ENCODE measurements at places on chromosomes 2 and 18. TPM values are rescaled to one million over a fixed set of nuclear protein-coding genes. Genes with fewer than 3 reads are reported as not detected.
A peak's percentile ranks its signal among the peaks of the same experiment; 100 is the strongest.

GRCh38 chr2:185291035-185291647 lies 447.5 kb upstream of the FSIP2 start:
- DNase-seq, result peak; percentile 6

DNA sequence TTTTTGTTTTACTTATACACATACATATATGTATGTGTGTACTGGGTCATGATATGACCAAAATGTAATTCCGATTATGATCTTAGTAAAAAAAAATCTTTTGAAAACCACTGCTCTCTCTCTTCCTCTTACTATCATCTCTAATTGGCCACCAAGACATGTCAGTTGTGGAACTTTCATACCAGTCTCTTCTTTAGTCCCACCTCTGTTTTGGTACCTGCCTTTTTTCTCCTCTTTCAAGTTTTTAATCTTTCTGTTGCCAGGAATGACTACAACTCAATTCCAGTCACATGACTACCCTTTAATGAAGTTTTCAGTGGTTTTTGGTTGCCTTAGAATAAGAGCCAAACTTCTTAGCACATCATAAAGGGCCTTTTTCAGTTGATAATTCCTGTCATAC lies 17.1 kb downstream of the RBM44 start:
- no peak for DNase-seq

DNA sequence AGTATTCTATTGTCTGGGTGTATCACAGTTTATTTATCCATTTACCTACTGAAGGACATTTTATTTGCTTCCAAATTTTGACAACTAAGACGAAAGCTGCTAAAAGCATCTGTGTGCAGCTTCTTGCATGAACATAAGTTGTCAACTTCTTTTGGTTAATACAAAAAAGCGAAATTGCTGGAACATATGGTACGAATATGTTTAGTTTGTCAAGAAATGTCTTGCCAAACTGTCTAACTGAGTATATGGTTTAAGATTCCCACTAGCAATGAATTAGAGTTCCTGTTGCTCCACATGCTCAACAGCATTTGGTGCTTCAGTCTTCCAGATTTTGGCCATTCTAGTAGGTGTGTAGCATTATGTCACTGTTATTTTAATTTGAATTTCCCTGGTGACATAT lies 372.3 kb upstream of the NRXN1 start:
- DNase-seq, result no peak

DNA sequence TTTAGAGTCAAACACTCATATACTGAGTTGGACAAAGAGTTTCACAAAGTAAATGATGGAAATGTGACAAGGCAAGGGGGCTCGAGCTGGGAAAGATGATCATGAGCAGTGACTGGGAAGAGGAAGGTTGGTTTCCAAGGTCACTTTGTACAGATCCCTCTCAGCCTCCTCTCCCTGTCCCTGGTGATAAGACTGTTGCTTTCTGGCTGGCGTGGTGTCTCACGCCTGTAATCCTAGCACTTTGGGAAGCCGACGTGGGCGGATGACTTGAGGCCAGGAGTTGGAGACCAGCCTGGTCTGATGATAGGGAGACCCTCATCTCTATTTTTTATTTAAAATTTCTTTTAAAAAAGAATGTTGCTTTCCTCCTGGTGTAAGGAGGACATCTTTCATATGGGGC lies 86.6 kb upstream of the STPG4 start:
- no peak for DNase-seq

GRCh38 chr2:240995041-240996021 lies 3.1 kb upstream of the SNED1 start:
- no peak for DNase-seq

- DNase-seq, result no peak
Measured at GRCh38 chr2:126792186-126792585, 106.5 kb upstream of the TEX51 start.

DNA sequence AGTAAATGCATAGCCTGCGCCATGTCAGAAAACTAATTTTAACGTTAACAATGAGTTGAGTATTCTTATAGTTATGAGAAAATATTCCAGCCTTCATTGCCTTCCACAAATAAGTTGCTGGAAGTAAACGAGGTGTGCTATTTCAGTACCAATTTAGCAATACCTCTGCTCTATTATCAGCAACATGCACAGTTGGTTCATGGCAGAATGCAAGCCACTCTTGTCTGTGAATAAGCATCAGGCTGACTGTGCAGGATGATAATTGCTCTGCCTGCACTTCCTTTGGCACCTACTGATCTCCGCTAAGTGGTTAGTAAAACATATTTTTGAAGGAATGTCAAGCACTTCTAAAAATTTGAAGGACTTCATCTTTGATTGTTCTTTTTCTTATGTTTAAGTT lies 261.9 kb upstream of the SIX3 start:
- DNase-seq, result no peak

- DNase-seq, result no peak
Measured at GRCh38 chr2:177753682-177754491, 318.7 kb downstream of the PDE11A start.

DNA sequence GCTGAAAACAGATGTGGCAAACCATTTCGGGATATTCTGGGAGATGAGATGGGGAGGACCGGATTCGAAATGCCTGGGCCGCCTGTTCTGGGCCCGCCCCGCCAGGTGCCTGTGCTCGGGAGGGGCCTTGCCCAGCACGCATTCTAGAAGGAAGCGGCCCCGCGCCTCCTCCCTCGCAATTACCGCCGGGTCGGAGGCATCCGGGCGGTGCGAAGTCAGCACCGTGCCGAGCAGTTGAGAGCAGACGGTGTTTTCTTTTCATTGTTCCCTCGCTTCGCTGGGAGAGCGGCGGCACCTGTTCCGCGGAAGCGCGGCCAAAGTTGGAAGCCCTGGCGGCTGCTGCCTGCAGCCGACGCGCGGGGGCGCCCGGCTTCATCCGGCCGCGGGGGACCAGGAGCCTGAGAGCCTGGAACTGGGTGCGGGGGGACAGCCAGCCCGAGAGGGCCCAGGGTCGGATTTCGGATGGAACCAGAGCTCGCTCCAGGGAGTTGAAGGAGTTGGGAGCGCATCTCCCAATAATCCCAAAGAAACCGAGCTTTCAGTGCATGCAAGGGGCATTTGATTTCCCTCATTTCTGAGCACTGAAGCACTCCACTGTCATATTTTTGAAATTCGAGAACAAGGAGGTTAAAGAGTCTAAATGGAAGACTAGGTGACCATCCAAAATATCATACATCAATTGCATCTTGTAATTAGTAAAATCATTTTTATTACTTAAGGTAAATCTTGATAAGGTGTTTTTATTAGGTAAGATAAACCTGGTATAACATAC lies 241.8 kb upstream of the RAB12 start:
- DNase-seq, result peak; percentile 29

GRCh38 chr2:230874876-230875275 lies 10.1 kb downstream of the ITM2C start:
- DNase-seq, result no peak

- DNase-seq, result no peak
Measured at GRCh38 chr2:48799601-48800000, 44.1 kb upstream of the LHCGR start.

DNA sequence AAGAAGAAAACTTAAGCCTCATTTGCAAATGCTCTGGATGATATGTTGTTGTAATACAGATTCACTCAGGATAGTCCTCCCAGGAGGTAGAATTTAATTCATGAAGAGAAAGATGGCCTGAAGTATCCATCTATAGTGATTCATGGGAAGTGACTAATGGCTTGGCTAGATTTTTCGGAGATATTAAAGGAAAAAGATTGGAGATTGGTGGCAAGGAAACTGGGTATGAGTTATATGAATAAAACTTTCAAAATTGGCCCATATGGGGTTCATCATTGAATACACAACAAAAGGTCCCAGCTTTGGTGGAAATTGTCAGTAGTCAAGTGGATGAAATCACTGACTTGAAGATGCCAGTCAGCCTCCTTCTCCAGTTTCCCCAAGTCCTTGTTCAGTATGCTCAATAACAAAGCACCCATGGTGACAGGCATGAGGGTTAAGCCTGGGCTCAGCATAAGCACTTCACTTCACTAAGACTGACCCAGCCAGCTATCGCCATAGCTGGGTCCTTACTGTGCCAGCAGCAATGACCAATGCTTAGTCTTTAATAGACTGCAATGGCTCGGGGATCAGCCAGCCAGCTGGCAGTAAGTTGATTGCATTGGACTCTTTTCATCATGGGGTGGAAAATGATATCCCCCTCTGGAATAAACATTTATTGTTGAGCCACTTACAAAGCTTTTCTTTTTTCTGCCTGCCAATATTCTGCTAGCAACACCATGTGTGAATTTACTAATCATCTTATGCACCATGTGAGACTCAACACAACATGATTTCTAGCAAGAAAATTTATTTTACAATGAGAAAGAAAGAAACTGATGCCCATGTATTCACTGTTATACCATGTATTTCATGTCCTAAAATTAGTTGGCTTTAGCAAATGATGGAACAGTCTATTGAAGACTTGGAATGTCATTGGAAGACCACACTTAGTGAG lies 176.6 kb upstream of the TACR1 start:
- DNase-seq, result no peak

DNA sequence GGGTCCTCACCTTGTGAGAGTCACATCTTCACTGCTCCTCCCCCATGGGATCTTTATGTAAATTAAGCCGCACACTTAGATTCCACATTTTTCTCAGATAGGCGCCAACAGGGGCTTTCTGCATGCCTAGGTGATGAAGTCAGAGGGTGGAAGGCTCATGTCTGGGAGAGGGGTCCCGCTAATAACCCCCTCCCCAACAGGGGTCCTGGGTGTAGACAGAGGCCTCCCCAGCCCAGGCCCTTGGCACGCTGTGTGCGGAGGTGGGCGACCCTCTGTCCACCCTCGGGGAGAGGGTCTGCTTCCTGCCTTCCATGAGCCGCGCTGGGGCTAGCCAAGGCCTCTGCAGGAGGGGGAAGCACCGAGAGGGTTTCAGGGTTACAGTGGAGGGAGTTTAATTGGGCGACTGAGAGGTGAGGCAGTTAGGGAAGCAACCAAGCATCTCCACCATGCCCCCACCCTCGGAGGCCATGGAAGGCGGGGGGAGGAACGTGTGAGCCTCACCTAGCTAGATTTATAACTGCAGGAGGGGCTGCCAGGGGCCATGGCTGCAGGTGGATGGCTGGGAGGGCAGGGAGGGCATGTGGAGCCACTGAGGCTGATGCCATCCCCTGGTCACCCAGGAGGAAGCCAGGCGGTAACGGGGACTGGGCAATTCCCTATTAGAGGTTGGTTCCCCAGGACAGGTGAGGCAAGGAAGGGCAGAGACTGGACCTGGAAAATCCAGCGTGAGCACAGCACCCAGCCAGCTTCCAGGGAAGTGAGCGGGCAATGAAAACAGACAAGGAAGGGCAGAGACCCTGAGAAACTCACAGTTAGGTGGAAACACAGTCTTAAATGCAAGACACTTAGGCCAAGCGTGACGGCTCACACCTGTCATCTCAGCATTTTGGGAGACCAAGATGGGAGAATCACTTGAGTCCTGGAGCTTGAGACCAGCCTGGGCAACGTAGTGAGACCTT lies 7.7 kb upstream of the PXDN start:
- DNase-seq, result no peak

DNA sequence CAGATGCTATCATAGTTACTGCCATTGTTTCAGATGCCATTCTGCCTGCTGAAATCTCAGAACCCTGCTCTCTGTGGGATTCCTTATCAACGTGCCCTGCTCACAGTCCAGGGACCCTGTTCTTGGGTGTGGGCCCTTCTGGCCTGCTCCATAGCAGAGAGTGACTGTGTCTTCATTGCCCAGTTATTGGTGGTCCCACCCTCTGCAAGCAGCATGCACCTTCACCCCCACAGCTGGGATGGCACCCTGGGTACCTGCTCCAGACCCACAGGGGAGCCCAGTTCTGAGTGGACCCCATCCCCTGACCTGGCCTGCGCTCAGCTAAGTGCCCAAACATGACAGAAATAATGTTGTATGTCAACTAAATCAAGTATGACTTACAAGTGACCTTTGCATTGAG lies 36.6 kb downstream of the SMIM21 start:
- no peak for DNase-seq

DNA sequence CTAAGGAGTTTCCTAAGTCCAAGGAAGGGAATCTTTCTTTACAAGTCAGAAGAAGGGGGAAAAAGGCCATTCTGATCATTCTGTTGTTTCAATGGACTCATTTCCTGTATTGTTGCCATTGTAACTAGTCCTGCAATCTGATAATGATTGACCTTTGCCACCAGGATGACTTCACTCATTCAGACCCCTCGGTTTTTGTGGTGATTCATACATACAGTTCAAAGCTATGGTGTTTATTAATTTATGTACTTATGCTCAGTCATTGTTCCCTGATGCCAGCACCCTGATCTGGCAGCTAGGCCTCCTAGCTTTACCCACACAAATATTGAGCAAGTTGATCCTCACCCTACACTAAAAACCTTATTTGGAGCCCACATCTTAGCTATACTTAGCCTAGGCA lies 57.6 kb upstream of the ZNF519 start:
- DNase-seq, result no peak

GRCh38 chr18:36051760-36052159 lies 15.6 kb downstream of the RPRD1A start:
- no peak for DNase-seq

DNA sequence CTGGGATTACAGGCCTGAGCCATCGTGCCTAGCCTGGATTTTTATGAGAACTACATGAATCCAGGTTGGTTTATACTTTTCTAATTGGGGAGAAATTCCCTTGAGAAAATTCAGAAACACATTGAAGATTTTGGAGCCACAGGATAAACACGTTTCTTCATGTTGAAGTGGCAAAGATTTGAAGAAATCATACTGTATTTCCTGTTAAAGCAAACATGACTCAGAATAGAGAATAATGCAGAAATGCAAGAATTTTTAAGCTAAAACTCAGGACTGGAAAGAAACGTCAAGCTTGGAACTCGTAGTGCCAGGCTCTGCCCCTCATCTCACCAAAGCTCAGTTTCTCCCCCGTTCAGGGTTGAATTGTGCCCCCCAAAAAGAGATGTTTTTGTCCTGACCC lies 32.1 kb upstream of the TAF1B start:
- DNase-seq, result no peak

DNA sequence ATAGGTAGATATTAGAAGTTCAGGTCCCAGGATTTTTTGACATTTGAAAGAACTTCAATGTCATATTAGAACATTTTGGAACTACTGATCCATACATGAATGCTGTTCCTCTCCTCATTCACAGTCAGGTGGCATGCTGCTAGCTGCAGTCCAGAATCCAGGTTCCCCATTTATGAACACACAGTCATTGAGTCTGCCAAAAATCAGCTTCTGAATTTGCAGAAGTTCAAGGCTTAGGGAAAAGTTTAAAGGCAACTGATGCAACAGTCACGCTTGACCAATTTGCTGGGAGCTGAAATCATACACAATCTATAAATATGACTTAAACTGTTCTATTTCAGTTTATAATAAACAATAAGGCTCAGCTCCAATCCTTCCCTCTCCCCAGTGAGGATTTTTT lies 17.3 kb upstream of the TTR start:
- DNase-seq, result no peak

The ATP6V1B1 gene
- total RNA-seq, result 1.2 TPM

The PTGR3 gene
- 25.6 TPM for total RNA-seq

The PDCL3 gene
- 16.6 TPM for total RNA-seq

The SLC11A1 gene
- total RNA-seq, result 11.4 TPM

The CEP76 gene
- 13.3 TPM for total RNA-seq

The SKOR2 gene
- total RNA-seq, result 1.1 TPM

The SOX11 gene
- total RNA-seq, result not detected

The GAL3ST2 gene
- 2.4 TPM for total RNA-seq

All from prostate gland (tissue), 2 donors.